ENCODE measurements at places on chromosomes 4 and X.

DNA sequence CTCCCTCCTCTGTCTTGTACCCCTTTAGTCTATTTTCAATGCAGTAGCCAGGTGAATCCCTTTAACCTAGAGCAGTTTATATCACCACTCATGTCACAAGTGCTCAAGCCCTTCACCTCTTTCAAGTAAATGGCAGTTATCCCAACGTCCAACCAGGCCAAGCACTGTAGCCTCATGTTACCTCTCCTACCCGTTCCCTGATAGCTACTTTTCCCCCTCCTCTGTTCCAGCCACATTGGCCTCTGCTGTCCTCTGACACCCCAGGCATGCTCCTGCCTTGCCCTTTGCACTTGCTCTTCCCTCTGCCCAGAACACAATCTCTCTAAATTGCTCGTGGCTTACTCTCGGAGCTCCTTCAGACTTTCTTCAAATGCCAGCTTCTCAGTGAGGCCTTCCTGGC is 15.2 kb downstream of the GUCY1B1 start:
- H3K27me3 ChIP-seq: no peaks in the 10 kb centered on the region
- H3K4me3 ChIP-seq: no peak overlapping the region
- H3K4me1 ChIP-seq: no peaks in the 10 kb centered on the region

DNA sequence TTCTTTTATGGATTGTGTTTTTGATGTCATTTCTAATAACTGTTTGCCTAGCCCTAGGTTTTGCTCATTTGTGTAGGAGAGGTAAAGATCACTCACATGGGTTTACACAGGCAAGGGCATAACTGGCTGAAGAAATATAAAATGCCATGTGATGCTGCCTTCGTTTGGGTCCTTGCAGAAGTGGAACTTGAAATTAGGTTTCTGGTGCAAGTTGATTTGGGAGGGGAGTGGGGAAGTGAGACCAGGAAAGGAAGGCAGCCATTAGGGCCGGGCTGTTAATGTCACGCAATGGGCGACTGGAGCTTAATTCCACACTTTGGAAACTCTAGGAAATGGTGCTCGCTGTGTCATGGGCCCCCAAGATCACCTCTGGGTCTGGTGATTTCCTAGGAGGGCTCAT is 14.5 kb downstream of the CLCN4 start:
- H3K36me3 ChIP-seq: no peaks in the 10 kb centered on the region
- no peak overlapping the region for H3K4me3 ChIP-seq
- no peak for DNase-seq
- peaks cover 31% of the 10 kb centered on the region for H3K4me1 ChIP-seq

DNA sequence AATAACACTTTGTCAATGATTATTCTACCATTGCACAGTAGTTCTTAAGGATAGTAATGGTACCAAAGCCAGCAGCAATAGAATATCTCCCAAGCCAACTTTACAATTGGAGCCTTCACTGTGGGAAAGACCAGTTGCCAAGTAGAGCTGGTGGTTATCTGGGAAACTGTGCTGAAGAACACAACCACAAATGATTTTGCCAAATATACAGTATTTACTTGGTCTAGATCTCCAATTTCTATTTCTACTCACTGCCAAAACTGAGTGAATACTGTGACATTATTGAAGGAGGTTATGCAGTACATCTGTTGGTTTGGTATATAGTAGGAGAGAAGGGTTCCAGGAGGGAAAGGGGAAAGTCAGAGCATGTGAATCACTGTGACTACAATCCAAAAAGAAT is 3.8 kb downstream of the TET2 start:
- no peak overlapping the region for H3K4me3 ChIP-seq
- no peaks in the 10 kb centered on the region for H3K27me3 ChIP-seq
- no peak for DNase-seq
- H3K36me3 ChIP-seq: no peaks in the 10 kb centered on the region

DNA sequence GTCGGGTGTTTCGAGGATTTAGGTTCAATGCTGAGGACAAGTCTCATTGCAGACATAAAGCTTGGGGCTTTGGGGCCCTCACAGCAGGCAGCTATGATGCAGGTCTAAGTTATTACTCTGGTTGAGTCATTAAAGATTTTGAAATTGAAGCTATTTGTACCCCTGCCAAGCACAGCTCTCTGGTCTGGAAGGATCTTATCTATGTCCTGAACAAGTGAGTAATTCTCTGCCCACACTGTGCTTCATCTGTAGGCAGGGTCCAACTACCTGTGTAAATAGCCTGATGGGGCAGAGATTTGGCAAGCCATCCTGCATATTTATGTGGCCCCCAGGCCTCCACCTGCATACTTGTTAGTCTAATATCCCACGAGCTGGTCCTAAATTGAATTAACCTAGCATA is 41.4 kb upstream of the MAGEA4 start:
- no peak overlapping the region for H3K4me3 ChIP-seq
- no peaks in the 10 kb centered on the region for H3K4me1 ChIP-seq
- H3K27me3 ChIP-seq: no peaks in the 10 kb centered on the region
- H3K36me3 ChIP-seq: no peaks in the 10 kb centered on the region
